ENCODE measurements at places on chromosomes 6 and 20.

GRCh38 chr6:31466466-31466865 is 31.5 kb upstream of the MICB start:
- no peak for DNase-seq

GRCh38 chr6:129677620-129678325 is 32.2 kb downstream of the ARHGAP18 start:
- no peak for DNase-seq

DNA sequence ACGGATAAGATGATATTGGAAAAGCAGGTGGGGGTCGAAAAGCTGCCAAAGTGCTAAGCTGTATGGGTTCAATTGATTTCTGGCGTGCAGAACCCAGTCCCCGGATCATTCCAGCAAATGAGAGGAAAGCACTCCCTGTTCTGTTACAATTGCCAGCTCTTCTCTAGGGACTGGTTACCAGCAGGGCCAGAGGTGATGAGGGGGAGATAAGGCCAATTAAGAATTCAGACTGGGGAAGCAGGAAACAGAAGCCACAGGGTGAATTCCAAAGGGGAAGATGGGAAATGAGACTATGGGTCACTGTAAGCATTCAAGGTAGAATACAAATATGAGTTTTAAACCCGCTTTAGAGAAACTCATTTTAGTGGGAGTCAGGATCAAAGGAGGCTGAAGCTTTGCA is 349.4 kb upstream of the MAP3K7 start:
- no peak for DNase-seq

GRCh38 chr6:35202066-35202546 is 11.7 kb upstream of the SCUBE3 start:
- DNase-seq: no peak

GRCh38 chr6:143967706-143968376 is 40.2 kb downstream of the PLAGL1 start:
- DNase-seq: no peak

DNA sequence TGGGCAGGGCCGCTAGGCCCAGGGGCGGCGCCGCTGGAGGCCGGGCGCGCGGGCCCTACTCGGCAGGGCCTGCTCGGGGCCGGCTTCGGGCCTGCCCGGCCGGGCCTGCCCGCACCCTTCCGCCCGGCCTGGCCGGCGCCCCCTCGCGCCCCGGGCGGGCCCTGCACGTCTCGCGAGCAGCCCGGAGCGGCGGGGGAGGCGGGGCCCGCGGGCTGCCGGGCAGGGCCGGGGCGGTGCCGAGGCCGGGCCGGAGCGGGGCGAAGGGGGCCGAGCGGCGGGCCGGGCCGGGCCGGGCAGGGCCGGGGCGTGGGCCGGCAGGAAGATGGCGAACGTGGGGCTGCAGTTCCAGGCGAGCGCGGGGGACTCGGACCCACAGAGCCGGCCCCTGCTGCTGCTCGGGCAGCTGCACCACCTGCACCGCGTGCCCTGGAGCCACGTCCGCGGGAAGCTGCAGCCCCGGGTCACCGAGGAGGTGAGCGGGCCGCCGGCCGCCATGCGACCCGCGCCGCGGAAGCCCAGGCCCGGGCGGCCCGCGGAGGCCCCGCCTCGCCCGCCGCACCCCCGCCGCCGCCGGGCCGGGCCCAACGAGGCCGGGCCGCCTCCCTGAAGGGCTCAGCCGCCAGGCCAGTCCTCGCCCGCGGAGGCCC is at the start of gene NPEPL1:
Gene NPEPL1 (plus strand): TSS at position 222 of the 647 bp plus-strand sequence. CDS start 101 bp downstream, at position 323.
- DNase-seq: no peak

DNA sequence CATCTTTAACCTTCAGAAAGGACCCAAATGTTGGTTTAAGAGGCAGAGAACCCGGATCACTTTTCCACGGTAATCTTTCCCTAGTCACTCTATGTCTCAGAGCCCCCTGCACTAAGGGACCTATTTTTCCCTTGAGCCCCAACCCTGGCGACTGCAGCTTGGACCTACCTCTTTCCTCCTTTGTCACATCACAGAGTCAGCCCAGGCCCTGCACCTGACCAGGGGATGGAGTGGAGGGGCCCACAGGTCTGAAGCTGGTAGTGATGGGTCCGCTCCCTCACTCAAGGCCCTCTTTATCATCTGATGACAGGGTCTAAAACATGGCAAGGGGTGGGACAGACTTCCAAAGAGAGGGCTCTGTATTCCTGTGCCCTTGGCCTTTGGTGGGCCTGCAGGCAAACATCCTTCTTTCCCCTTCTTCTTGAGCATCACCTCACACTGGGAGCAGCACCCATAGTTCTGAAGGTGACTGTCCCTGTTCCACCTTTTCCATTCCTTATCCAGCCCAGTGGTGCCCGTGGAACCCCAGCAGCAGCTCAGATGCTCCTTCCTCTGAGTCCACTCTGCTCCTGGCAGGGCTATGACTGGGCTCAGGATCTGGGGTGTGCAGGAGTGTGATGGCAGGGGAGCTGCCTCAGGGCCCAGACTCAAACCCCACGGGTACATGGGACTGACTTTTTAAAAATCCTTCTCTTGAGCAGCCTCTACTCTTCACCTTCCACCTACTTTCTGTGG is 6.3 kb downstream of the RAET1L start:
- no peak for DNase-seq

All from NCI-H748 treated with DMSO at 0.1 percent for 48 hours (cell line).